ENCODE measurements at places on chromosomes 2 and 18.
A peak's percentile ranks its signal among the peaks of the same experiment; 100 is the strongest.

GRCh38 chr18:9648431-9649163 is 34.2 kb upstream of the PPP4R1 start:
- no peak for DNase-seq

GRCh38 chr18:42326752-42327151 is 371.7 kb downstream of the PIK3C3 start:
- DNase-seq = no peak

- DNase-seq = no peak
Measured at GRCh38 chr2:850429-850828, 100.2 kb upstream of the SNTG2 start.

DNA sequence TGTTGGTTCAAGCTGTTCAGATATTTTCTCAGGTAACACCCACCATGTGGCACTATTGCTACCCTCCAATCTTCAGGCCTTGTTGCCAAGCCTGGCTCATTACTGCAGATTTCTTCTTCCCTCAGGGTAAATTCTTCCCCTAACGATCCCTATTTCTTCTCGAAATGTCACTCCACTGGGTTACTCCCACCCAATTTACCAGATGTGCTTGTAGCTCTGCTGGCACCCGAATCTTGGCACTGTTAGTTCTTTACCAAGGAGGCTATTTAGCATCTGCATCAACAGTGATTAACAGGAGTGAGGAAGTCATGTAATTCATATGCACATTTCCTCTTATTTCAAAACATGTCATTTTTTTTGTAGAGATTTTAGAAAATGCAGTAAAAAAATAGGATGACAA is 217.1 kb upstream of the CYRIA start:
- DNase-seq = no peak

DNA sequence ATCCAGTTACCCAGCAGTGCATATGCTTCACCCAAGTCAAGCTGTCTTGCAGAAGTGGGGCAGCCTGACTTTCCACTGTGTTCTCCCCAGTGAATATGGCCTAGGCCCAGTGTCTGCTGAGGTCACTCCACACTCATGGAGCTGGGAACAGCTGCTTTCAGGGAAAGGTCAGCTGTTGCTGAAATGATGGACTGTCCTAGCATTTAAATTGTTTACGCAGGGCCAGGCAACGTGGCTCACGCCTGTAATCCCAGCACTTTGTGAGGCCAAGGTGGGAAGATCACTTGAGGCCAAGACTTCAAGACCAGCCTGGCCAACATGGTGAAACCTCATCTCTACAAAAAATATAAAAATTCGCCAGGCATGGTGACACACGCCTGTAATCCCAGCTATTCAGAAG is 86.5 kb downstream of the LIPG start:
- no peak for DNase-seq

DNA sequence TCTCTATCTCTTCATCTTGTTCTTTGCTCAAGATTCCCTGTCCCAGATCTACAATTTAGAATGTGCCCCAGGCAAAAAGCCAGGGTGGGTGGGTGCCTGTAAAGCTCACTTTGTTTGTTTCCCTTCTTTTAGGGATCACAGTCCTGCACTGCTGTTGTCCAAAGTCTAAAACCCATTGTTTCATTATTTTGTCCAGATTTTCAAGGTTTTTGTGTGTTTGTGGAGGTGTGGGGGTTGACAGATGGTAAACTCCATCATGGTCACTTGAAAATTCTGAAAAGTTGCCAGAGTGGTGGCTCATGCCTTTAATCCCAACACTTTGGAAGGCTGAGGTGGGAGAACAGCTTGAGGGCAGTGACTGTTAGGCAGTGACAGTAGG is 41.5 kb downstream of the YES1 start:
- DNase-seq = no peak

- no peak for DNase-seq
Measured at GRCh38 chr2:57527685-57528084, 518.9 kb upstream of the VRK2 start.

- no peak for DNase-seq
Measured at GRCh38 chr2:157677941-157678340, 49.3 kb upstream of the ACVR1C start.

GRCh38 chr2:195730912-195731311 is 73.9 kb downstream of the SLC39A10 start:
- no peak for DNase-seq

- DNase-seq = no peak
Measured at GRCh38 chr18:21406116-21406515, 164.1 kb downstream of the GREB1L start.

GRCh38 chr2:20449501-20450200 is 2.8 kb downstream of the RHOB start:
- no peak for DNase-seq

DNA sequence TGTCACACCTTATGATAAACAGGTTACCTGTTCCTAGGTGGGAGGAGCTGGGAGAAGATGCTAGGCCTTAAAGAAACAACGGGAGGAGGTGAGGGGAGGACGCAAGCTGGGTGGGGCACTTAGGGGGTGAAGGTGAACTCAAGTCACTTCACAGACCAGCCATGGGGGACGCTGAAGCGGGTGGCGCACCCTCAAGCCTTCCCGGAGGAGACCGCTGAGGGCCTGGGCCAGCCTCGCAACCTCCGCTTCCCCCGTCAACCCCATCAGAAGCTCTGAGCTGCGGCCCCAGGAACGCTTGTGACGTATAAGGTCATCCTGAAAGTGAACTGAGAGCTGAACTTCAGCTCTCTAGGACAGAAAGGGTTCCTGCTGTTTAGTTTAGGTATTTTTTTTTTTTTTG is 133.5 kb downstream of the MBP start:
- DNase-seq = no peak

- DNase-seq = no peak
Measured at GRCh38 chr2:153567367-153567766, 88.8 kb upstream of the RPRM start.

GRCh38 chr2:64211276-64211921 is 67.2 kb upstream of the PELI1 start:
- DNase-seq = no peak

DNA sequence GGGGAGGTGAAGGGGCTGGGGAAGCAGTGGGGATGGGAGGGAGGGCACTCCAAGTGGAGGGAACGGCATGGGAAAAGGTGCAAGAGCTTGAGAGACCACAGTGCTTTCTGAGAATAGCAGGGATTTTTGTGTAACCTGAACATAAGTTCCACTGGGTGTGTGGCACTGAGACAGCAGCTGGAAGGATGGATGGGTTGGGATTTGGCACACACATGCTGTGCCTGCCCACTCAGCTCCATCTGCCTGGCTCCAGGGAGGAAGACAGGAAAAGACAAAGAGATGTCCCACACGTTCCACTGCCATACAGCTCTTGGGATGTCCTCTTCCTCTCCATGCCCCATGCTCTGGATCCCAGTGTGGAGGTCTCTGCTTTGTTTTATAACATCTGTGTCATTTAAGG is 114.1 kb upstream of the TEX51 start:
- DNase-seq = no peak

GRCh38 chr2:128867311-128867710 is 548.6 kb upstream of the HS6ST1 start:
- no peak for DNase-seq

GRCh38 chr18:51527826-51528225 is 330.3 kb upstream of the MEX3C start:
- no peak for DNase-seq

DNA sequence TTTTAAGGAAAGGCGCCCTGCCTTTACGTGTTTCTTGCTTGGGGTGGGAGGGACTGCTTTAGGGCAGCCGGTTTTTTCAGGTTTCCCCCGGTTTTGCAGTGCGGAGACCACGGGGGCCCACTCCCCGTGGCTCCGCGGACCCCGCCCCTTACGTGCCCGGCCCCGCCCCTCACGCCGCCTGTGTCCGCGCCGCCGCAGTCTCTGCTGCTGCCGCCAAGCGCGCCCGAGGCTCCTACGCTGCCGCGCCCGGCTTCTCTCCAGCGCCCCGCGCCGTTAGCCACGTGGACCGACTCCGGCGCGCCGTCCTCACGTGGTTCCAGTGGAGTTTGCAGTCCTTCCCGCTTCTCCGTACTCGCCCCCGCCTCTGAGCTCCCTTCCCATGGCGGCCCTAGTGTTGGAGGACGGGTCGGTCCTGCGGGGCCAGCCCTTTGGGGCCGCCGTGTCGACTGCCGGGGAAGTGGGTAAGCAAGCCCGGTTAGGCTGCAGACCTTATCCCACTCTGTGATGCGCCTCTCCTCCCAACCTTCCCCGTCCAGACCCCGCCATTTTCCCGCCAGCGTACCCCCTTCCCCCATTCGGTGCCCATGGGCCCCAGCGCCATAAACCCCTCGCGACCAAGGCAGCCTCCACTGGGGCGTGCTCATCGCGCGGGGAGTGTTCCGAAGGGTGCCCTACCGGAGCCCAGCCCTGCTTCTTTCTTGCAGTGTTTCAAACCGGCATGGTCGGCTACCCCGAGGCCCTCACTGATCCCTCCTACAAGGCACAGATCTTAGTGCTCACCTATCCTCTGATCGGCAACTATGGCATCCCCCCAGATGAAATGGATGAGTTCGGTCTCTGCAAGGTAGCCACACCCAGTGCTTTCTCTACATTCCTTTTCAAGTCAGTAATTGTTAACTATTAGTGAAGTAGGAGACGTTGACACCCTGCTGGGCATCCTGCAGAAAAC is at the start of gene CAD:
CAD (plus strand) TSS at position 197 of the 949 bp plus-strand sequence; CDS start at position 380, 183 bp downstream.
- peak; percentile 82 for DNase-seq

DNA sequence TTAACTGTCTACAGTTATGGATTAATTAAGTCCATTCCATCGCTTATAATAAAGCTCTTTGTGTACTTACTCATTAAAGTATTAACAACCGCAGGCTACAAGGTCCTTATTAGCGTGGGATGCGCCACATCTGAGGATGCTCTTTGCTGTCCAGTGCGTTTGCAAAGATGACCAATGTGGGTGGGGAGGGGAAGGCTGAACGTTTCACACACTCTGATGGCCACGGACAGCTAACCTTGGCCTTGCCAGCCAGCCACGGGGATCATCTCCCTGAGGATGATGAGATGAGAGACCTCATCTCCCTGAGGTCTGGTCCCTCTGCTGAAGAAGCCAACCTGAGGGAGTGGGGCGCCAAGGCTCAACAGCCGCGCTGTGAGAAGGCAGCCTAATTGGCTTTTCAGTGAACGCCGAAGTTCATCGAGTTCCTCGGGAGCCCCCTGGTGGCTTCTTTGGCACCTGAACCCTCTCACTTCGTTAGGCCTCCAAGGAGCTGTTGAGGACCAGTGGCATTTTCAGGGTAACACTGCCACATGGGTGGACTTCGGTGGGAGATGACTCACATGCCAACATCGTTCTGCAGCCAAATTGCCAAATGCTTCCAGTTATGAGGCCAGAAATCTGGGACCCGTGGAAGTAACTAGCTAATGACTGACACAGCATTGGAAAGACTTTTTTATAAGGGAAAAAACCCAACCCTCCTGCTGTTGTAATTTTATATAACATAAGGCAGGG is 69.3 kb upstream of the SEC11C start:
- peak; percentile 71 for DNase-seq

DNA sequence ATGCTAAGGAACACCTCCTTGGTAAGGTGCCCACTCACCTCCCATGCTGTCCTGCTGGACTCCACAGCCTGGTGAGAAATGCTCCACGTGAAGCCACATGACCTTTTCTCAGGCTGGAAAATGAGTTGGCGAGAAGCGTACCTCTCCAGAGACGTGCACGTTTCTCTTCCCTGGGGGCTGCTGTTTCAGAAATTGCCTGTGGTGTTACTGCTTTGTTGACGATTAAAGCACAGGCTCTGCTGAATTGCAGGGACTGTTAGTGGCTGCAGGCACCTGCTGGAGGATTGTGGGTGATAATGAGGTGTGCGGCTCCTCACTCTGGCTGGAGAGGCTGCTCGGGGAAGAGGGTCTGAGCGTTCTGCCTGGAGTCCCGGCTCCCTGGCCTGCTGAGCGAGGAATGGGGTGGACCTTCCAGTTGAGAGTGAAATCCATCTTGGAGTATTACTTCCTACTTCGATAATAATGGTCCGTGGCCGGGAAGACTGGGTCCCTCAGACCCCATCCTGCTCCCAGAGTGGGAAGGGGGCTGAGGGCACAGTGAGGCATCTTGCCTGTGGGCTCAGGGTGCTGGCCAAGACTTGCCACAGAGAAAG is 199.3 kb upstream of the HDAC4 start:
- no peak for DNase-seq

GRCh38 chr2:88216641-88217040 is 46.5 kb downstream of the THNSL2 start:
- DNase-seq = no peak

DNA sequence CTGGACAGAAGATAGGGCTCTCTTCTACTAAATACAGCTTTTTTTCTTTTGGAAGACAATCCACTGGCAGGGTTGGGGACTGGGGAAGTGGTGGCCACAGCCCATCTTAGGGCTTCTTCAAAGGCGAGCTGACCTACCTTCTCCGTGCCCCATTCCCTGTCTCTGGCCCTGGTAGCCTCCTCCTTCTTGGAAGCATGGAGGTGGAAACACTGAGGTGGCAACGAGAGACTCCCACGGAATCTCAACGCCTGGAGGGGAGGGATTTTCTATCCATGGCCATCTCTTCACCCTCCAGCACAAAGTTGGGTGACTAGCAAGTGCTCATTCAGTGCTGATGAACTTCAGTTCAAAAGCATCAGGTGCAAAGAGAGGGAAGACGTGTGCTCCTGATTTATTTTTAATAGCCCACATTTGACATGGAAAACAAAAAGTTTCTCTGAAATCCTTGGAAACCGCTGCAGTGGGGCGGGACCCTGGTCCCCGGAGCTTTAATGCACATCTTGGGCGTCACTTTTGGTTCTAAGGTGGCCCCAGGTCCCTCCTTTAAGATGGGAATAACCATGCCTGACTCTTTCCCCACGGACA is 633 bp upstream of the ARMC9 start:
- DNase-seq = no peak

- DNase-seq = peak; percentile 53
Measured at GRCh38 chr18:70931942-70932814, 643.3 kb downstream of the SOCS6 start.

GRCh38 chr2:24820175-24820513 is 26.9 kb downstream of the CENPO start:
- DNase-seq = no peak

DNA sequence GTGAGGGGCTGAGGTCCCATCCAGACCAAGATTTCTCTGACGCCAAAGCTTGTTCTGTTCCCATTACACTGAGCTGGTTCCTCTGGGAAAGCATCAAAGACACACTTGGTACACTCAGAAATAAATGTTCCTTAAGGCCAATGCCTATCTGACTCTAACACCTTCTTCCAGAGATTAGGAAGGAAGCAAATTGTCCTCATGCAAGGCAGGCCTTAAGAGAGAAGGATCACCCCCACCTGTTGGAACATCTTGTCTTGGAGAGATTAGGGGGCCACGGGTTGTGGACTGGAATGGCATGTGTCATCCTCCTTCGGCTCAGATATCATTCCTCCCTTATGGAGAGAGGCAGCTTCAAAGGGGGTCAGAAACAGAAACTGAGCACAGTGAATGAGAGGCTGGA is 100.2 kb downstream of the ANKRD44 start:
- no peak for DNase-seq

Measured in NCI-H1105 treated with DMSO at 0.1 percent for 48 hours (cell line).